ENCODE measurements at places on chromosomes 12 and 14.

DNA sequence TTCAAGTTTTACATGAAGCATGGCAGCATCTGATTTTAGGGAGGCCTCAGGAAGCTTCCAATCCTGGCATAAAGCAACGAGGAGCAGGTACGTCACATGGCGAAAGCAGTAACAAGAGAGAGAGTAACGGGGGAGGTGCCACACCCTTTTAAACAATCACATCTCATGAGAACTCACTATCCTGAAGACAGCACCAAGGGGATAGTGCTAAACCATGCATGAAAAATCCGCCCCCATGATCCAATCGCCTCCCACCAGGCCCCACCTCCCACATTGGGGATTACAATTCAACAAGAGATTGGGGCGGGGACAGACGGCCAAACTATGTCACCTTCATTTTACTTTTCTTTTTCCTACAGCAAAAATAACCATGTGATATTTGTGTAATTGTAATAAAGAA lies 7.2 kb upstream of the MAP3K9 start:
- DNase-seq: no peak

- no peak for DNase-seq
These were observed 26.1 kb downstream of the OTUB2 start for GRCh38 chr14:94052199-94052598.

DNA sequence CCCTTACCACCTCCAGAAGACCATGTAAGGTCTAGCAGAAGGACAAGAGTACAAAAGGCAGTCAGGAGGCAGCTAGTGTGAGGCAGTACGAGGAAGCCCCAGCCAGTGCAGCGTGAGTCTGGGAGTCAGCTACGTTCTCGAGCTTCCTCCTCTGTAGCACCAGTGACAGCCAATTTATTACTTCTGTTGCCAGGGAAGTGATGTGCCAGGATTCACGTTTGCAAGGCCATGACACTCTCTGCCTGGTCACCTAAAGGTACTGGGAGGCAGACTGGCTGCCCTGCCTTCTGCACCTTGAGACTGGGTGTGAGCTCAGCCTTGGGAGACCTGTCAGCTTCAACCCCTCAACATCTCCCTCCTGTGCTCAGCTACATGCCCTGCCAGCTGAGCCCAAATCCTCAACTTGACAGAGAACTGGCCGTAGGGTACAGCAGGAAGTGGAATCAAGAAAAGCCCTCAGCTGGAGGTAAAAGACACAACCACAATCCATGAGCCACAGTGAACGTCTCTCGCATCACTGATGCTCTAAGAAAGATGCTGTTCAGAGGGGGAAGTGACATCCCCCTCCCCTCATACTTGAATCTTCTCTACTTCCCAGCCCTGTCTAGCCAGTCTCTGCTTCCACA lies 182.5 kb upstream of the RGS6 start:
- no peak for DNase-seq

DNA sequence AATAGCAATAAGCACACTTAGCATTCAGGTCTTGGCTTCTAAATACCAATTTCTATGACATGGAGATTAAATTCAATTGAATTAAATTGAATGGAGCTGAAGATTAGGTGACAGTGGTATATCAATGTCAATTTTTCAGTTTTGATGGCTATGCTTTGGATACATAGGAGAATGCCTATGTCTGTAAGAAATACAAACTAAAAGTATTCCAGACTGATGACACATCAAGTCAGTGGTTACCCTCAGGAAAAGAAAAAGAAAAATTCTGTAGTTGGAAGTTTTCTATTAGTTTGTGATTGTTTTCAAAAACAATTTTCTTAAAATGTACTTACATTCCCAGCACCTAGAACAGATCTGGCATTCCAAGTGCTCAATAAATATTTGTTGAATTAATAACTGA lies 4.9 kb upstream of the DCAF4 start:
- DNase-seq: no peak

DNA sequence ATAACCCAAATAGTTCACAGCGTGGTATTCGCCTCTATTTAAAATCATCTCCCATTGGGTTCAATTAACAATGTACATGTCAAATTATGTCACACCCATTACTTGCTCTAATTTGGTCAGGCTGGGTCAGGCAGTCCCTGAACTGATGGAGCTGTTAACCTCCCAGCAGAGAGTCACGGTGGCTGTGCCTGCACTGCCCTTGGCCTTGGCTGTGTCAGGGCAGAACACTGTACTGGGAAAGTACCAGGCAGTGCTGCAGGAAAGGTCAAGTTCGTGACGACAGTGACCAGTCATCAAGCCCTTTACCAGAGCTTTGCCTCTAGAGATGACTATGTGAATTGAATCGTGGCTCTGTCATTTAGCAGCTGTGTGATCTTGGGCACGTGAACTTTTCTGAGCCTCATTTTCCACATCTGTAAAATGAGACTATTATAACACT lies 100.0 kb downstream of the ARF6 start:
- no peak for DNase-seq

DNA sequence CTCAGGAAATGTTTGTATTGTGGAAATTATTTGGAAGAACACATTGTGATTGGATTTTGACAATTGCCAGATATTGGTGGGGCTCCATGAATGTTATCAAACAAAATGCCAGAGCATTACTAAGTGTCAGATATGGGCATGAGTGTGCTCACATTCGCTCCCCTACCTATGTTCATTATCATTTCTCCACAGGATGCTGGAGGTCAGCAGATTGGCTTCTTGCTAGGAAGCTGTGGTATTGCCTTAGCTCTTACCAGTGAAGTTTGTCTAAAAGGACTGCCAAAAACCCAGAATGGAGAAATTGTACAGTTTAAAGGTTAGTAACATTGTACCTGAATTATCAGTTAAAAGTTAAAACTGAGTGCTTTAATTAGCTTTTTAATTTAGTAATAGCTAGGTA lies 78.3 kb upstream of the ATF1 start:
- no peak for DNase-seq

- DNase-seq: no peak
These were observed 59.3 kb upstream of the CCDC91 start for GRCh38 chr12:28130625-28131598.

- DNase-seq: no peak
These were observed 79.6 kb downstream of the OTX2 start for GRCh38 chr14:56730538-56731145.

GRCh38 chr14:58904776-58905175 lies 267.0 kb downstream of the DACT1 start:
- DNase-seq: no peak

DNA sequence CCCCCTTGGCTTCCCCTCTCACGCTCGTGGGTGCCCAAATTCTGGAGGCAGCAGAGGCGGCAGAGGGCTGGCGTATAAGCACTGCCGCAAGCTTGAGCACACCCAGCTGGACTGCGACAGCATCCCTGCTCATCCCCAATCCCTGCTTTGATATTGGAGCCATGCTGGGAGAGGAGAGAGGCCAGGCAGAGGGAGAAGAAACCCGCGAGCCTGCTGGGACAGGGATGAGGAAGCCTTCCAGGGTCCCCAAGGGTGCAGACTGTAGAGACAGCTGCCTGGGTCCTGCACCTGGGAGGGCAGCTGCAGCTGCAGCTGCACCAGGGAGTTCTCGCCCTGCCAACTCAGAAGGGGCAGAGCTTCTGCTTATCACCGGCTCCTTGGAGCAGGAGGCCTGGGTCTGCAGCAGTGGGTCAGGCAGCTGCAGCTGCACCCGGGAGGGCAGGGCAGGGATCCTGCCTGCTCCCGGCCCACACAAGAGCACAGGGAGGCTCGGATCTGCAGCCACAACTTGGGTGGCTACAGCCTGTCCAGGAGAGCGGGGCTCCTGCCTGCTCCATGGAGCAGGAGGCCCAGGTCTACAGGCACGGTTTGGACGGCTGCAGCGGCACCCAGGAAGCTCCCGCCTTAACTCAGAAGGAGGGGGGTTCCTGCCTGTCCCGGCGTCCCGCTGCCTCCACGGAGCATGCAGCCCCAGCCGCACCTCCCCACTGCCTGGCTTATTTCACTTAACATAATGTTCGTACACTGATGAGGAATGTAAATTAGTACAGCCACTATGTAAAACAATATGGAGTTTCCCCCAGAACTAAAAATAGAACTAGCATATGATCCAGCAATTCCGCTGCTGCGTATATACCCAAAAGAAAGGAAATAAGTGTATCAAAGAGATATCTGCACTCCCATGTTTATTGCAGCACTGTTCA lies 60.4 kb upstream of the SGPP1 start:
- no peak for DNase-seq

GRCh38 chr12:113211160-113211559 lies 10.1 kb upstream of the TPCN1 start:
- no peak for DNase-seq

DNA sequence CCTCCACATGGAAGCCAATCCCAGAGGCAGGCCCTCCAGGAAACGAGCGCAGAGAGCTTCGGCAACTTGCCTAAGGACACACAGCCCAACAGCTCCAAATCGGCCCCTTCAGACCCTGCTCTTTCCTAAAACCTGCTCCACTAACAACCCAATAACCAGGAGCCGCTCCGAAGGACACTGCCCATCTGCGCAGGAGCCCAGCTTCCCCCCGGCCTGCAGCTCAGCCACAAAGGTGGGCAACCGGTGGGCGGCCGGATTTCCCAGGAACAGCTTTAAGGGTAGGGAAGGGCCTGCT lies 13.6 kb downstream of the RAB35 start:
- no peak for DNase-seq

DNA sequence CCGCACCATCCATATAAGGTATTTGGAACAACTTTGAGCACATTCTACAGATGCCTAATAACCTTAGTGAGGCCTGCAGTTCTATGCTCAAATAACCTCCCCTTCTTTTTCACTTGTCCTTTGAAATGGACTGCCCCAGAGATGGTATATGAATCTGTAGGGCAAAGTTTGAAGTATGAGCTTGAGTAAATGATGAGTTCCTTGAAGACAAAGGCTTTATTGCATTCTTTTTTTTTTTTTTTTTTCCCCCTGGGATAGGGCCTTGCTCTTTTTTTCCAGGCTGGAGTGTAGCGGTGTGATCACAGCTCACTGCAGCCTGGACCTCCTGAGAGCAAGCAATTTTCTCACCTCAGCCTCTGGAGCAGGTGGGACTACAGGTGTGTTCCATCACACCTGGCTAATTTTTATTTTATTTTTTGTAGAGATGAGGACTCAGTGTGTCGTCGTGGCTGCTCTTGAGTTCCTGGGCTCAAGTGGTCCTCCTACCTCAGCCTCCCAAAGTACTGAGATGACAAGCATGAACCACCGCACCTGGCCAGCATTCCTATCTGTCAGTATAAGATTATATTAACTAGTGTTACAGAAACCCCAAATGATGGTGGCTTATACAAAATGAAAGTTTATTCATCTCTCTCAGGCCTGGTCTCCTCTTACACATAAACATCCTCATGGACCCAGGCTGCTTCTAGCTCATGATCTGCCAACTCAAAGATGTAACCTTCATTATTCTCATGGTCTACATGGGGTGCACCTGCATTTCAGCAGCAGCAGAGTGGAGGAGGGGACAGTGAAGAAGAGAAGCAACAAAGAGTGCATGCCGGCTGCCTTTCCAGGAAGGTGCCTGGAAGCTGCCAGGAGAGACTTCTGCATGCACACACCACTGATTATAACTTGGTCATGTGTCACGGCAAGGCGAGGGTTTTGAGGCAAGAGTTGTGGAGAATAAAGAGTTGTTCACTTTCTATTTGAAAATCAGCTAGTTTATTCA lies 101.4 kb downstream of the DUSP16 start:
- DNase-seq: no peak

- no peak for DNase-seq
These were observed 347.5 kb upstream of the SFSWAP start for GRCh38 chr12:131363393-131363792.

GRCh38 chr12:13173012-13173932 lies 23.3 kb upstream of the EMP1 start:
- DNase-seq: no peak

DNA sequence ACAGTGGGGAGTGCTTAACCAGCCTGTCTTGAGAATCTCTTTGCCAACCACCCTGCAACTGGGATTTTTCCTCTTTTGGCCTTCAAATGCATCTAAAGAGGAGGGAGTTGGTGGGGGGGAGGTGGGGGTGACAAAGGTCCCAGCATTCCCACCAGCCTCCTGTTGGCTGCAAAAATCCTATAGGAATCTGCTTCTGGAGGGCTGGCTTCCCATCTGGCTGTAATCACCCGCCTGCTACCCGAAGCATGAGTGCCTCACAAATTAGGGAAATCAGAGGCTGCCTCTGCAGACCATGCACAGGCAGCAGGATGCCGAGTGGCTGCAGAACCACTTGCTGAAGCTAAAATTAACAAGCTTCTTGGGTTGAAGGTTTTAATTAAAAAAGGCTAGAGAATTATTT lies 73.9 kb upstream of the WSCD2 start:
- no peak for DNase-seq

DNA sequence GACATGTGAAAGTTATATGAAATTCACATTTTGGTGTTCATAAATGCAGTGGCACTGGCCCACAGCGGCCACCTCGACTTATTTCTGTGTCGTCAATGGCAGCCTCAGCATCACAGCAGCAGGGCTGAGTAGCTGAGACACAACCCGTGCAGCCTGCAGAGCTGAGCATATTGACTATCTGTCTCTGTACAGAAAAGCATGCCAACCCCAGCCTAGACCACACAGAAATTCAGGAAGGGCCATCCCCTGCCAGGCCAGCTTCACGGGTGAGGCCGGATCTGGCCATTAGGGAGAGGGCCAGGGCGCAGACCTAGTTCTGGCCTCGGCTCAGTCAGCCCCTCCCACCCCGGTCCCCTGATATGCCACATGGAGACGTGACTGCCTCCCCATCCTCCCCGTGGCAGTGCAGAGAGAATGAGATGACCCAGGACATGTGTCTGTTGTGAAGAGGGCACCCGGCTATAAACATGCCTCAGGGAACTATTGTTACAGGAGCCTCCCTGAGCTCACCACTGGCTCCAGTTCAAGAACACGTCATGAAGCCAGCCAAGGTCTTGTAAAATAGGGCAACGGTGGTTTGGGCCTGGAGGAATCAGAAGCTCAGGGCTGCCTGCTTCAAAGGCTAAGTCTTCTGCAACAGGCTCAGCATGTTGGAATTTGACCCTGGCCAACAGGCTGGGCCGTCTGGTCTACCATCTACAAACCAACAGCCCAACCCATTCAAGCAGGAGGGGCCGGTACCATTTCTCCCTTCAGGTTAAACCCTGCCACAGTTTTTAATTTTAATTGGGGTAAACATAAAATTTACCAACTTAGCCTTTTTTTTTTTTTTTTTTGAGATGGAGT lies 25.5 kb downstream of the SCARB1 start:
- no peak for DNase-seq

DNA sequence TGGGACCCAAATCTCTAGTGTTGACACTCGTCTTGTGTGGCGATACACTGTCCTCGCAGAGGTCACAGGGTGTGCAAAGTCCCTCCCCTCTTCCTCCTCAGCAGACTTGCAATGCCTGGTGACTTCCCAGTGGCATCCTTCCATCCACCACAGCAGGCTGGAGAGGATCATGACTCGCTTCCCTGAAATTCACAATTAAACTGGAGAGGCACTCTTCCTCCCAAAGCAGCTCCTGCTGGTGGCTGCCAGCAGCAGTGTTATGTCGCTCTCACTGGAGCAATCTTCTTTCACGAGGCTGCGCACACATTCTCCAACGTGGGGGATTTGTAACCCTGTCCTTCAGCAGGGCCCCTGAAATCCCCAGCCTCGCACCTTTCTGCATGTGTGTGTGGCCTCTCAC lies 145.2 kb upstream of the TMCC3 start:
- no peak for DNase-seq

- DNase-seq: peak; percentile 26
These were observed 51.0 kb downstream of the MAGOHB start for GRCh38 chr12:10562306-10562933.

All from HL-60 (cell line).